ENCODE measurements at places on chromosomes 1 and 21.

DNA sequence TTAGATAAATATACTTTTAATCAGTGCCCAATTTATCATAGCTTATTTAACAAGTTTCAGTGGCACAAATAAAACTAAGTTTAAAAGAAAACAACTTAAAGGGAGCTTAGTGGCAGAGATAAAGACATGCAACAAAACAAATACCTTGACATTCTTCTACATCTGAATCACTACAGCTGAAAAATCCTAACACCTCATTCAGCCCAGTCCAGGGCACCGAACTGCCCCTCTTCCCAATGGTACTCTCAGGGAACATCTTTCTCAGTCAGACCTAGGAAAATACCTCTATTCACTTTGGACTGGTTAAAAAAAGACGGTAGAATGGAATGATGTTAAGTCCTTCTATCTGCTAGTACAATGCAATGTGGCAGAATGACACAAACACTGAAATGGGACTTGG, 8.3 kb downstream of the OTUD7B start:
- no peak for DNase-seq

- no peak for DNase-seq
These were observed 23.1 kb upstream of the PTAFR start for GRCh38 chr1:28199328-28200233.

GRCh38 chr1:230827081-230827681, 41.1 kb downstream of the C1orf198 start:
- no peak for DNase-seq

DNA sequence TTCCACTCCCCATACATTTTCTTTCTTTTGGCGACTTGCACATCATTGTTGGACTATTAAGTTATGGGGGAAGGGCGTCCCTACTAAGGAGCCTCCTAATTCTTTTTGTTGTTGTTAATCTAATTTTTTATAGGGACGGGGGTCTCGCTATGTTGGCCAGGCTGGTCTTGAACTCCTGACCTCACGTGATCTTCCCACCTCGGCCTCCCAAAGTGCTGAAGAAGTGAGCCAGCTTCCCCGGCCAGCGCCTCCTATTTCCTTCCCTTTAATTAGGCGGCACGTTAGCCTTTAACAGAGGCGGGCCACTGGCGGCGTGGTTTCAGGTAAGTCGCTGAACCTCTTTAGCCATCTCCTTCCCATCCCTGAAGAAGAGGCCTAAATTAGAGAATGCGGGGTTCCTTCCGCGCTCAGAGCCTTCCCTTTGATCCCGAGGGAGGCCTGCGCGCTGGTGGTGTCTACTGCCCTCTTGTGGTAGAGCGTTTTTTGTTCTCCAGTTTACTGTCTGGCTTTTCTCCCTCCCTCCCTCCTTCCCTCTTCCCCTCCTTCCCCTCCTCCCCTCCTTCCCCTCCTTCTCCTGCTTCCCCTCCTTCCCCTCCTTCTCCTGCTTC, 38.1 kb downstream of the TNFRSF9 start:
- DNase-seq: peak; percentile 40

DNA sequence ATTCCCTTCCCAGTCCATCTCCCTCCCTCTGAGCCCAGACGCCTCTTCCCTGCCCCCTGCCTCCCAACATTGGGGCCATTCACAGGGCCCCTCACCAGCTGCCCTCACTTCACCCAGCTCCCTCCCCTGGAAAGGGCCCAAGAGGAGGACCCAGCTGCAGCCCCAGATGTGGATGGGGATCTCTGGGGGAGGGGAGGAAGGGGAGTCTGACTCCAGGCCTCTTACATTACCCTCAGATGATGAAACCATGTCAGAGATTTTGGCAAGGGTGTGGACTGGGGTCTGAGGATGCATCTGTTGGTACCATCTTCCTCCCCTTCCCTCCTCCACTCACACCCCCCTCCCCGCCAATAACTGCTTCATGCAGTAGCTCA, 1.1 kb upstream of the KIF21B start:
- no peak for DNase-seq

DNA sequence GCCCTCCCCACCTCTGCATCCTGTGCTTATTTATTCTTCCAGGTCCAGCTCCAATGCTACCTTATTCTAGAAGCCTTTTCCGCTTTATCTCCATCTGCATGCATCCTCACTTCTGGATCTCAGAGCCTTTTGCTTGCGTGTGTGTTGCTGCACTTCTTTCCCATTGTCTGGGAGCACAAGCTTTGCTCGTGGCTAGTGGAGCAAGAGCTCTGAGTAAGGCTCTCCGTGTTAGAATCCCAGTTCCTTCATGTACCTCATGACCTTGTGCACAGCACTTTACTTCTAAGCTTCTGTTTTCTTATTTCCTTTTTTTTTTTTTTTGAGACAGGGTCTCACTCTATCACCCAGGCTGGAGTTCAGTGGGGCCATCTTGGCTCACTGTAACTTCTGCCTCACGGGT, 140.0 kb upstream of the POU3F1 start:
- no peak for DNase-seq

GRCh38 chr1:145845144-145845513, 301 bp upstream of the NUDT17 start:
- no peak for DNase-seq

DNA sequence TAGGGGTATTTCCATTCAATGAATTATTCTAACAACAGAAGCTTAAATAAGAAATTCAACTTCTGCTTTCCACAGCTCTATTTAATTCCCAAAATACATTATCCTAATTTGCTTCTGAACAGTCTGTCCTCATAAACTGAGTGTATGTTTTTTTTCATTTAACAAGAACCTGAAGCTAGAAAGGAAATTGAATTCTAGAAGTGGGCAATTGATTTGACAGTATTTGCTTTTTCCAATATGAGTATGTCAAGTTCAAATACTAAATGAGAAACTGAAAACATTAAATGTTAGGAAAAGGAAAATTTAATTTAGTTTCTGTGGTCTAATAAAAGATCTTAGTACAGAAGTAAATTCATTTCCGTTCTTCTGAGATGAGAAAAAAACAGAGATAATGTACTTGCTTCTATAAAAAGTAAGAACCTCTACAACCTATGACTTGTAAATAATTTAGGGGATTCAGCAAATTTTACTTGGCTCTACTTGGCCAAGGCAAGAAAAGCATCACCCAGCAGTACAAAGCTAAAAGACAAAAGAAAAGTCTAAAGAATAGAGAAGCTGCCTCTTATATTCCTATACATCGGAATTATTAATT, 31.1 kb downstream of the RAB3GAP2 start:
- DNase-seq: no peak

GRCh38 chr1:21007876-21008275, 168.8 kb downstream of the EIF4G3 start:
- no peak for DNase-seq

- DNase-seq: no peak
These were observed 2.1 kb downstream of the OTUD3 start for GRCh38 chr1:19884312-19884711.

DNA sequence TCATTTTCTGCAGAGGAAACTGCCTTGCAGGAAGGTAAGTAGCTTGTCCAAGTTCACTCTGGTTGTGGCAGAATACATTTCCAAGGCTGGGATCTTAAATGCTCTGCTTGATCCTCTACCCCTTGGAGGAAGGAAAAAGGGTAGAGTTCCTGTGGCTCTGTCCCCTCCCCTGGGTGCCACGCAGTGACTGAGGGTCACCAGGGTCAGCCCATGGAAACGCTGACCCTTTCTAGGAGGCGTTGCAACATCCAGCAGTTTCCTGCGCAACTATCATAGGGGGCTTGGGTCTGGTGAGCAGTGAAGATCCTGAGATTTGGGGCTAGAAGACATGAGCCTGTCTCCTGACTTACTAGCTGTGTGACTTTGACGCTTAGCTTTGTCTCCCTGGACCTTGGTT, 29.4 kb upstream of the EPS8L3 start:
- no peak for DNase-seq

DNA sequence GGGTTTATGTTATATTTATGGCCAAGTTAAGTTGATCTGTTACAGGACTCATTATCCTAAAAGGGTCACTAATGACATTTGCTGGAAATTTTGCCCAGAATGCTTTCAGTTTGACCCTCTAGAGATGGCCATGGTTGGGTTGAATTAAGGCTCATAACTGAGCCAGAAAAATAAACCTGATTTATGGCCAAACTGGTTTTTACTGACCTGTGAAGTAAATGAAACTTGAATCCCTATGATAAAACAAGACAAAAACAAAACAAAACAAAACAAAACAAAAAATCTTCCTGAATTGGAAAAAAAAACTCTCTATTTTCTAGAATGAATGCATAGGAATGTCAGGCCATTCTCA, 72.5 kb upstream of the CLDN14 start:
- no peak for DNase-seq

DNA sequence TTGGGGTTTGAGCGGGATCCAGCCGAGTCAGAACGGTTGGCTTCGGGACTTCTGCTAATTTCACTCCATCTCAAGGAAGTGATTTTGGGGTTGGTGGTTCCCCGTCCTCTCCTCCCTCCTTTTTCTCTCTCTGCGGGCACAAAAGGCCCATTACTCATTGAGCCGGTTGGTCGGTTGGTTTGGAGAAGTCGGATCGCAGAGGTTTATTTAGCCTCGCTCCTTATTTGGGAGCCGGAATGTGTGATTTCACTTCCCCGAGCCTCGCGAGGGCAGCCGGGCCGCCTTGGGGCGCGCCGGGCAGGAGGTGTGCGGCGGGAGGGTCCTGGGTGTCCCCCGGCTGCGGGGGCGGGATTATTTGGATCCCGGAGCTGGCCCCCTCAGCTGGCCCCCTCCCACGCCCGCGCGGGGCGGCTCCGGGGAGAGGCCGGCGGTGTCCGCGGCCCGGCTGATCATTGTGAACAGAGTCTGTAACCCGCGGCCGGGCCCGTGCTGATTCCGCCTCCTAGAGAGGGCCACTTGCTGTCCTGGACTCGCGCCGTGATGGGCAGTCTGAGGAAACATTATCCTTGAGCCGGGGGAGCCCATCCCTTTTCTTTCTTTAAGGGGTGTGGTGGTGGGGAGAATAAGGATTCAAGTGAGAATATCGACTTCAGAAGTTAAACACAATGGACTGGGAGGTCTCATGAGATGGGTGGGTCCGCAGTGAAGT, 1.2 kb downstream of the MAPKAPK2 start:
- DNase-seq: peak; percentile 51
